Retinal pigment epithelial cell (primary cell): ENCODE measurements at places on chromosomes 13 and 19.

- DNase-seq = no peak
These were observed 29.2 kb downstream of the PIP5K1C start for GRCh38 chr19:3670796-3671679.

GRCh38 chr19:58538257-58539168 lies 5.4 kb upstream of the TRIM28 start:
- no peak for DNase-seq

DNA sequence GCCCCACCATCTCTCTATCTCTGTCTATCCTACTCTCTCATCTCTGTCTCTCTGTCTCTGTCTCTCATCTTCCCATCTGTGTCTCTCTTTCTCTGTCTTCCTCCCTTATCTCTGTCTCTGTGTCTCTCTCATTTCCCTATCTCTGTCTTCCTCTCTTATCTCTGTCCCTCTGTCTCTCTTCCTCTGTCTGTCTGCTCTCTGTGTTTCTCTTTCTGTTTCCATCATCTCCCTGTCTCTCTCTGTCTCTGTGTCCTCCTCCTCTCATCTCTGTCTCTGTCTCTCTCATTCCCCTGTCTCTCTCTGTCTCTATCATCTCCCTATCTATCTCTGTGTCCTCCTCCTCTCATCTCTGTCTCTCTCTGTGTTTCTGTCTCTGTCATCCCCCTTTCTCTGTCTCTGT lies 1.6 kb upstream of the EBI3 start:
- DNase-seq = no peak

GRCh38 chr13:28475916-28476725 lies 18.8 kb downstream of the FLT1 start:
- DNase-seq = peak; percentile 85

DNA sequence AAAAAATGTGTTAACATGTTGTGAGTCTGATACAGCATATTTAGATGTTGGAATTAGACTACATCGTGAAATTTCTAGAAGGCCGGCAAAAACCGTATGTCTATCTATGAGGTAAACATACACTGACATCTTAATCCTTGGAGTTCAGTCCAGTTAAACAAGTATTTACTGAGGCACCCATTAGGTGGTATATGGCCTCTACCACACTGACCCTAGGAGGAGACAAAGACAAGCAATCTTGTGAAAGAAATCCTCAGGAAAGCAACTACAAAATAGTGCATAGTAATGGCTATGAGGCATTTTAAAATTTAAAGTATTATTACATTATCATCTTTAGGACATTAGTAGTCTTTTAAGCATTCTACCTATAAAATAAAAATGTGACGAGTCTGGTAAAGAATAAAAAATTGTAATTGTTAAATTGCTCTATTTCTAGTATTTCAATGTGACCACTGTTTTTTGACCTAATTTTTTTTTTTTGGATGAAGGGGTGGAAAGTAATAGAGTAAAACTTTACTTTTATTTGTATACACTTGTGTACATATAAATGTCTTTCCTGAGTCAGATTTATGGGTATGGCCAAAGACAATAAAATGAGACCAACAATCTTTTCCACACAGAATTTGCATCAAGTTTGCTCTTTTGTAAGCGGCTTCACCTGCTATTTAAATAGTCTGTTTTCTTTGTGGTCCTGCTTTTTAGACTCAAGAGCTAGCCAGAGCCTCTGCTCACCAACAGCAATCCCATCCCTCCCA lies 50.5 kb downstream of the KATNAL1 start:
- DNase-seq = no peak

GRCh38 chr19:36482876-36483275 lies 6.5 kb downstream of the ZNF566 start:
- DNase-seq = no peak

GRCh38 chr19:33441828-33442227 lies 68.3 kb downstream of the CEBPG start:
- no peak for DNase-seq

- no peak for DNase-seq
These were observed 17.4 kb upstream of the ATXN8OS start for GRCh38 chr13:70090036-70090723.

DNA sequence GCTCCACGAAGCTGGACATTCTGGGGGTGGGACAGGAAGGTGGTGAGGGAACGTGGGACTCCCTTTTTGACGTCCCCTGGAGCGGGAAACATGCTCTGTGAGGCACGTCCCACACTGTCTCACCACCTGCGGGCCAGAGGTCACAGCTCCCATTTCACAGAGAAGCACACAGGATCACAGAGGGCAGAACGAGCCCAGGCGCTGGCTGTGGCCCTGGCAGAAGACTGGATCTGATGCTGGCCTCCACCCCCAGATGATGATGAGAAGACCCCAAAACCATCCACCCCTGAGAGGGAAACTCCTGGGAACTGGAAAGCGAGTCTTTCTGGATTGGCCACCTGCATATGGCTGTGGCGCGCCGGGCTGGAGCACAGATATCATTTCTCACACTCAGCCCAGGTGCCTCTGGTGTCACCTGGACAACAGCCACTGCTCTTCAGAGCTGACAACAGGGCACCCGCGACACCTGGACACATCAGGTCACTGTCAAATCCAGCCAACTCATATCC lies 216.2 kb downstream of the TUBA3C start:
- no peak for DNase-seq

DNA sequence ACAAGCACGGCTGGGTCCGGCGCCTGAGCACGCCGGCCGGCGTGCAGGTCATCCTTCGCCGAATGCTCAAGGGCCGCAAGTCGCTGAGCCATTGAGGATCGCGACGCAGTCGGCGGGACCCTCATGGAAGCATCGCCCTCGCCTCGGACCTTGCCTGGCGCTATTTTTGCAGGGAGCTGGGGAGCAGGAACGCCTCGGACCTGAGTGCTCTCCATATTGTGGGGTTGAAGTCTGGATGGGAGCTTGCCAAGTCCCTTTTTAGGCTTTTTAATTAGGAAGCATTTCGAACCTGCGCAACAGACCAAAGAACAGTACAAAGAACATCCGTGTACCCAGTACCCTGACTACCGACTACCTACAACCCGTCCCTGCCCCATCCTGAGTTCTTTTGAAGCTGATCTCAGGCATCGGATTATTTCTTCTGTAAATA lies 628 bp downstream of the MRPL34 start:
- DNase-seq = no peak

DNA sequence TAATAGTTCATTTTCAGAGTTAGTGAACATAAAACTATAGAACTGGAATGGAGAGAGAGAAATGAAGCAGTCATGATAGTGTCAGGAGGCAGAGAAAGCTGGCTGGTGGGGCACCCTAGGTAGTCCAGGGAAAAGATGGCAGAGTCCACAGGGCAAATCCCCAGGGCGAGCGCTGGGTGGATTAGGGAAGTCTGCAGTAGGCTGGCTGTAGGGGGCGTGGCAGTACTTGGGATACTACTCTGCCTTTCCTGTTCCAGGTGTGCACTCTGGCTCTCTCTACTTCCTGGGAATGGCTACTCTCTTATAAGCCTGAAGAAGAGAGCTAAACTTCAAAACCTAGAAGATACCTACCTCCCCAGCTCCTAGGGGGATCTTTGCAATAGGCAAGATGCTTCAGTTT lies 232.9 kb upstream of the SLC10A2 start:
- no peak for DNase-seq

DNA sequence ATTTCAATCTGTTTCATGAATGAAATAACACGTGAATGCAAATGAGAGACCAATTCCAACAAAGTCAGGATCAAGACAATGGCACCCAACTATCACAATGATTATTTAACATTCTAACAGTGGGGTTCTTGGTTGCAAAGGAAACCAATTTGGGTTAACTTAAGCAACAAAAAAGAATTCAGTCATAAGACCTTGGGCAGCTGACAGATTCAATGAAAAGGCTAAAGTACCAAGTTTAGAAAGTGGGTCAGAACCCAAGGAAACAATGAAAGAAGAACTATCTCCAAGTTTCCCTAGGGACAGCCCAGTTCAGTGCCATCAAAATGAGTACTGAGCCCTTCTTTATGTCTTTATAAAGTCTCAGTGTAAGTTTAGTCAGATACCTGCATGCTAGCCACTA lies 17.5 kb upstream of the SIGLEC14 start:
- DNase-seq = no peak

DNA sequence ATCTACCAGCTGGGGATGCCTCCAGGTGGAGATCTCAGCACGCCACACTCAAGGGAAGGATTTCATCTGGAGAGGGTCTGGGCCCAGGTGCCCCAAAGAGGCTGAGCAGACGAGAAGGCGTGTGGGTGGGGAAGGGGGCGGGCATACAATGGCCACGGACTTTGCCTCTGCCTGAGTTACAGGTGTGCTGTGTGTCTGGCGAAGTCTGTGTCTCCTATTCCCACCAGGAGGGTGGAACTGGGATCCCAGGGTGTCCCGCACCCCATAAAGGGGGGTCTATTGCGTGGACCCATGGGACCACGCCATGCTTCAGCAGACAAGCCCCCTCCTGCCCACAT lies 3.6 kb downstream of the TLE2 start:
- no peak for DNase-seq

DNA sequence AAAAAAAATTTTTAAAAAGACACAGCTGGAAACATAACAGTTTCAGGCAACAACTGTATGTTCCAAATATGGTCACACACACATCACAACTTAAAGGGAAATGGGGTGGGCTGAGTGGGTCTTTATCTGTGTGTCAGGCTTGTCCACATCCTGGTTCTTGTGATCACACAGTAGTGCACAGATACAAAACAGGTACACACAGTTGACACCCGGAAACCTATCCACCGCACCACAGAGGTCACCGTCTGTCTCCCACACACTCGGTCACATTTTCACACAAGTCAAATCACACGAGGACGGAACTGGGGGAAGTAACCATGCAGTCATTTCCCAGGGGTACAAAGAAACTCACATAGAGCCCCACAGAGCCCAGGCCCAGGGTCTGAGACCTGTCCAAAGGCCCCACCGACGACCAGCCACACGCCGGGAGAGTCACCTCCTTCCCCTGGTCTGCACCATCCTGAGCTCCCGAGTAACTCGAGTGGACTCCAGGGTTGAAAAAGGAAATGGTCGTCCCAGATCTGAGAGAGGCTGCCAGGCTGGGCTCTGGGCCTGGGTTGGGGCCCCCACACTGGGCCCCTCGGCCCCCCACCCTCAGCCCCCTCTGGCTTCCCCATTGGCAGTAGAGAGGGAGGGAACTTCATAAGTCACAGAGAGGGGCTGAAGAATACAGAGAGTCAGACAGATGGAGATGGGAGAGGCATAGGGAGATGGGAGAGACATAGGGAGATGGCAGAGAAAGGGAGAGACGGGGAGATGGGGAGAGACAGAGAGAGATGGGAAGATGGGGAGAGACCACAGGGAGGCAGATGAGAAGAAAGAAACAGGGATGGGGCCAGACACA lies 1.3 kb upstream of the PPAN start:
- no peak for DNase-seq

GRCh38 chr13:22801402-22802003 lies 379.3 kb upstream of the SGCG start:
- no peak for DNase-seq

- no peak for DNase-seq
These were observed 693.4 kb downstream of the PCDH9 start for GRCh38 chr13:66536746-66537145.

DNA sequence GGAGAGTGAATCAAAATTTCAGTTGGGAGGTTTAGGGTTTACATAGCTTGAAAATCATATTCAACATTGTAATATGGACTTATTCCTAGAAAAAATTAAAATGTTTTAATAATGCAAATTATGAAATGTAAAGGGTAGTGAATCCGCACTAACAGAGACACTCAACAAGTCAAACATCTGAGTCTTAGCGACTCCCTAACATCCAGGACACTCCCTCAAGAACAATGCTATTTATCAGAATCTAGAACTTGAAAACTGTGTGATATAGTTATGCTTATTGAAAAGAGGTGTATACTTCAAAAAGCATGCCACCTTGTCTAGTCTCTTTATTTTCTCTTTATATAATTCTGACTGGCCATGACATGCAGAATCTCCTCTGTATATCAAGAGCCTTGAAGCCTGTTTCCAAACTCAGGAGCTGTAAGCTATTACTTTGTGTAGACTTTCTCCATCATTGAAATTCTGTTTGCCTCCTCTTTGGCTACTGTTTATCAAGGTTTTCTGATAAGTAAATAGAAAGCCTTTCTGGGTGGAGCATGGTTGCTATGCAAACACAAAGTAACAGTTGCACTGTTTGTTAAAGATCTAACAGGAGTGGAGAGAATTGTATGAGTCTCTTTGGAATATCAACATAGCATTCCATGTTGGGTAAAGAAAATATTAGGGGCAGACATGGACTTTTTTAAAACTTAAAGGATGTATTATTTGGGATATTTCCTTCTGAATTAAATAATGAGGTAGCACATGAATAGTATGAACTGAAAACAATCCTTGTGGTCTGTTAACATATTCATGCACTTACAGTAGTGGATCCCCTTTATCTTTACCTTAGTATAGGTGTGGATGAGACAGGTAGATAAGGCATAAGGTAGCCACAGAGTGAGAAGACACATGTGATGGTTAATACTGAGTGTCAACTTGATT lies 56.4 kb upstream of the MBNL2 start:
- no peak for DNase-seq

GRCh38 chr13:51666839-51667238 lies 82.6 kb downstream of the WDFY2 start:
- no peak for DNase-seq

DNA sequence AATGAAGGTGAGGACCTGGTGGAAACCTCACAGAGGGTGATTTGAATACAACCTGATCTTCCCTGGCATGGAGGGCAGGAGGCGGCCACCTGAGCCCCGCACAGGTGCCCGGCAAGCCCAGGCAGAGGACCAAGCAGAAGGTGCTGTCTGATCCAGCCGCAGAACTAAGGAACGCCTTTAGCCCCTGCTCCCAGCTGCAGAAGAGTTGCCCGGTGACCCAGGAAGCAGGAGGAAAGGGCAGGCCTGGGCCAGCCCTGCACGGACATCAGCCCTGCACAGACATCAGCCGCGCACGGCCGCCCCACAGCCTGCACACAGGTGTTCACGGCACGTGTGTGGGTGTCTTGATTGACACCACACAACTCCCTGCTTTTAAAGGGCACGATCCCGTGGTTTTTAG lies 43.1 kb downstream of the RASA3 start:
- DNase-seq = no peak

GRCh38 chr19:9935506-9936325 lies 599 bp downstream of the OLFM2 start:
- DNase-seq = no peak

- no peak for DNase-seq
These were observed 17.2 kb upstream of the MRI1 start for GRCh38 chr19:13747098-13747453.

DNA sequence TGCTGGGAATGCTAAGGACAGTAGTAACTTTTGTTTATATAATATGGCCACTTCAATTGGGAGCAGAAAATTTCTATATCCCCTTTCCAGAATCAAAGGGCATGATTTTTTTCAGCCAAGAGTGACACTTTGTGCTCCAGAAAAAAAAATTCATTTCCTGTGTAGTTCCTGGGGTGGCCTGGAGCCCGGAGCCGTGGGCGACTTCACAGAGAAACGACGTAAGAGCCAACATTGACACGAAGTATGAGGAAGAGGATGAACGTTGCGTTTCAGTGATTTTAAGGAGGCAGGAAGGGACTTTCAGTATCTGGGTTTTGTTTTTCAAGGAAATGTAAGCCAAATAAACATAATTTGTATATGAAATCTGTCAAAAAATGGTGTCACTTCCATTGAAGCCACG lies 187.6 kb downstream of the STK24 start:
- DNase-seq = no peak
